ENCODE measurements at places on chromosomes 7 and 10.

- DNase-seq: peak; percentile 72
Measured at GRCh38 chr7:151051108-151051507, 2.8 kb downstream of the ASIC3 start.

GRCh38 chr7:56083150-56083785 lies 9.5 kb downstream of the PHKG1 start:
- DNase-seq: no peak

- no peak for DNase-seq
Measured at GRCh38 chr10:133403784-133404183, 9.8 kb downstream of the MTG1 start.

DNA sequence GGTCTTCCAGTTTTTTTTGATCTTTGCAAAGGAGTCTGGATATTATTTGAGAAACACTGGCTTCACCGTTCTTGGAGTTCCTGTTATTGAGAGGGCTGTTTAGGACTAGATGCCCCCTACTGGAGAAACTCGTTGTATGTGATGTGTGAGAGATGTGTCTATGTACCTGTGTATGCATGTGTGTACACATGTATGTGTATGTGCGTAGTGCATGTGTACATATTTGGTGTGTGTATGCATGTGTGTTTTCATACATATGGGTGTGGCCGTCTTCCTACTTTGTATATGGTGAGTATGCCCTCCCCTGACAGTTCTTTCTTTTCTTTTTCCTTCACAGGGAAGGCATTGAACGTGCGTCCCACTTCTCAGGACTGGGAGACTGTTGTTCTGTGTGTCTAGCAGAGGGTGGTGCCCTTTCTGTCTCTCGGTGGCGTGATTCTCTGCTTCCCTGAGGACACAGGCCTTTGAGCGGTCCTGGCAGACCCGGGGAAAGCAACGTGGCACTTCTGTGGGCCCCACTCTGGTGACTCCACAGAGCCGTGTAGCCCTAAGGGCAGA lies 3.0 kb upstream of the CALHM3 start:
- DNase-seq: peak; percentile 39

DNA sequence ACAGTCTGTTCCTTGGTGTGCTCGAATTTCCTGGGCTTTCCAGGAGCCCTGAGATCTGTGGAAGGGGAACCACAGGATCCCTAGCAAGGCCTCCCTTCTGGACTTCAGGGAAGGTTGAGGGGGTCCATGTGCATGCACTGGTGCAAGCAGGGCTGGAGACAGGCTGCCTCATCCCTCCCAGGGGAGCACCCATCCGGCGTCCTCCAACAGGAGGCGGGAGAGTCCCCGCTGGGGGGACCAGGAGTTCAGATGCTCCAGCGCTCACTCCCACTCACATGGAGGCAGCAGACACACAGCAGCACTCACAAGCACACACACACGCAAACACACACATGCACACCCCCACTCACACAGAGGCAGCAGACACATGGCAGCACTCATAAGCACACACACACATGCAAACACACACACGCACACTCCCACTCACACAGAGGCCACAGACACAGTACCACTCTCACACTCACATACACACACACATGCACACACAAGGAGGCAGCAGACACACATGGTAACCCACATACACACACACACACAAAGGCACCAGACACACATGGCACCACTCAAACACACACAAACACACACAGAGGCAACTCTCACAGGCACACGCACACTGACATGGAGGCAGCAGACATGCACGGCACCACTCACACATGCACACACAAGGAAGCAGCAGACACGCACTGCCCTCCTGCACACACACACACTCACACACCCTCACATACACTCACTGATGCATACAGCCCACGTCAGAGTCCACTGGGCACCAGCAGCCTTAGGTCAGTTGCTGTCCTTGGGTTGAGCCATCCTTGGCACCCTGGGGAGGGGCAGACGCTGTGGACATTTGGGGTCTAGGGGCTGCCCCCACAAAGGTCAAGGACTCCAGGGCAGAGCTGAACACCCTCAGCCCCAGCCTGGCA lies 247.0 kb upstream of the PPP2R2D start:
- DNase-seq: peak; percentile 12

GRCh38 chr7:20896996-20897395 lies 110.3 kb upstream of the SP8 start:
- DNase-seq: no peak

DNA sequence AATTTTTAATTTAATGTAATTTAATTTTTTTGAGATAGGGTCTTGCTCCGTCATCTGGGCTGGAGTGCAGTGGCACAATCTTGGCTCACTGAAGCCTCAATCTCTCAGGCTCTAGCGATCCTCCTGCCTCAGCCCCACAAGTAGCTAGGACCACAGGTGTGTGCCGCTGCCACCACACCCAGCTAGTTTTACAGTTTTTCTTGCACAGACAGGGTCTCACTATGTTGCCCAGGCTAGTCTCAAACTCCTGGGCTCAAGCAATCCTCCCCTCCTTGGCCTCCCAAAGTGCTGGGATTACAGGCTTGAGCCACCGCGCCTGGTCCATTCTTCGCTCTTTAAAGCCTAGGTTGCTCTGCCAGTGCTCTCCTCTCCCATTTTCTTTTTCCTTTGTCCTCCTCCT lies 12.9 kb downstream of the CALML3 start:
- no peak for DNase-seq

- DNase-seq: no peak
Measured at GRCh38 chr10:81981724-81982123, 106.7 kb downstream of the NRG3 start.

DNA sequence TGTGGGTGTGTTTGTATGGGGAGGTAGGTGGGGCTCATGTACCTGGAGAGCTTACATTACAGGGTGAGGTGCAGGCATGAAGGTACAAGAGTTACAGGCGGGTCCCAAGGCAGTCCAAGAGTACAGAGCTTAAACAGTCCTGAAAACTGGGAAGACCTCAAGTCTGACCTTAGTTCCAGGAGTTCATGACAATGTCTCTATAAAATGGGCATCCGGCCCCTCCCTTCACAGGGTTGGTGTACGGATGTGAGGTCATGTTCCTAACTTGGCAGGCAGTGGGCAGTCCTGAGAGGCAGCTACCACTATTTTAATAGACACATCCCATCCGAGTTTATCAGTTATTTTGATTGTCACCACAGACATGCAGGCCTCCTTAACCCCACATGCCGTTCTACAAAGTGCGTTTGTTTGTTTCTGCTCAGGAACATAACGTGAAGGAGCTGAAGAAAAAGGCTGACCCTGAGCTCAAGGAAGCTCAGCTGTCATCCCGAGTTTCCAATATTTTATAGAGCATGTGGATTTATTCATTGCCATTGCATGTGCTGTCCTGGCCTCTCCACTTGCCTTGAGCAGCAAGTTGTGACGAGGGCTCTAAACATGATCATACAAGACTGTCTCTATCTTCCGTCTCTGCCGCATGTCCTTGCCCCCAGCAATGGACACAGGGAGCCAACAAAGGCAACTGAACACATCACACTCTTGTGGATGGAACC lies 647.5 kb upstream of the IGFBP3 start:
- DNase-seq: no peak

DNA sequence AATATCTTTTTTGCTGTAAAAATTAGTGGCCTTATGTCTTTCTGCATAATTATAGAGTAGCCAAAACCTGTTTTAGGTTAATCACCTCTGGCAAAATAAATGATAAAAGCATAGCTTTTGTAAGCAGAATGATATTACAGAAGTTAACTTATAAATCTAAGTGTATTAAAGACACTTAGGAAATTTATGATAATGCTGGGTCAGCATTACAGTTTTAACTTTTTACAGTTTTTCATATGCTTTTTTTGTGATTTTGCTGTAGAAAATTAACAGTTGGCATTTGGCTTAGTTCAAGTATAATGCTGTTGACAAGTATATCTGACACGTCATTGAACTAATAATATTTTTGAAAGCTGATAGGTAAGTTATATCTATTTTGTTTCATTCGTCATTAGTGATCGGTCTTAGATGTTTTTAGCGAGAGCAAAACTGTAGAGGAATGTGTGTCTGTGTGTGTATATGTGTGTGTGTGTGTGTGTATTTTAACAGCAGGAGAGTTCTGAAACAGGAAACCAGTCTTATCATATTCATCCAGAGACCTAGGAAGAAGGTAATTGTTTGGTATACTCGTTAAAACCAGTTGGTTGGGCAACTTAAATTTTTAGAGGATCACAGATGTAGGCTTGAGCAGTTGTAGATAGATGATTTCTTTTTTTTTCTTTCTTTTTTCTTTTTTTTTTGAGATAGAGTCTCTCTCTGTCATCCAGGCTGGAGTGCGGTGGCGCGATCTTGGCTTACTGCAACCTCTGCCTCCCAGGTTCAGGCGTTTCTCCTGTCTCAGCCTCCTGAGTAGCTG lies 15.4 kb downstream of the PTEN start:
- DNase-seq: no peak

GRCh38 chr10:64558094-64558835 lies 1037.1 kb downstream of the REEP3 start:
- DNase-seq: no peak

DNA sequence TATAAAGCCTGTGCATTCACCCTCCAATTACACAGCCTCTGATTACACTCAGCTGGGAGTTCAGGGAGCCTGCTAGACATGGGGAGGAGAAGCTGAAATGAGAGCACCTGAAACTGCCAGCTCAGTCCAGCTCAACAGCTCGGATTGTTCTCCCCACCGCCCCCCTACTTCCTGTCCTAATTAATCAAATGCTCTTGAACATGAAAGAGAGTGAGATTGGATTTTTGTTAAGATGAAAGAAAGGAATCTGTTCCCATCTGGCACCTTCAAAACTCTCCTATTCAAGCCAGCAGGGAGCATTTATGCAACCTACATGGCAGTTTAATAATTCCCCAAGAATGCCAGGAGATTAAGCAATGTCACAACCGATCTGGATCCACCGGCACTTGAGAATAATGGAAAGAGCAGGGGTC lies 98.0 kb downstream of the NPSR1 start:
- DNase-seq: peak; percentile 65

DNA sequence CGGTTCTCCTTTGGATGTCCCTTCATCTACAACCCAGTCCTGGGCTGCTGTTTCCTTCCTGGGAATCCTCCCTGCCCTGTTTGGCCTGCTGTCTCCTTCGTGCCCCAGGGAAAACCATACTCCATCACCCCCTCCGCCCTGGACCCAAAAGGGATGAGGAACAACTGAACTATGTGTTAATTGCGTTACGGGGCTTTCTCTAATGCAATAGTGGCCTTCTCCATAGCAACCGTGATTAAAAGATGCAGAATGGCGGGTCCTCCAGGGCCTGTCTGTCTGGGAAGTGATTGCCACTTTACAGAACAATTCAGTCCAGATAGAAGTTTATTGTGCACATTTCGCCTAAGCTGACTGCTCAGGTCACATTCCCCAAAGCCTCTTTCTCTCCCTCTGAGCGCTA lies 112.0 kb upstream of the FGFR2 start:
- DNase-seq: peak; percentile 57

- DNase-seq: no peak
Measured at GRCh38 chr7:16460789-16461493, 4.6 kb downstream of the SOSTDC1 start.

DNA sequence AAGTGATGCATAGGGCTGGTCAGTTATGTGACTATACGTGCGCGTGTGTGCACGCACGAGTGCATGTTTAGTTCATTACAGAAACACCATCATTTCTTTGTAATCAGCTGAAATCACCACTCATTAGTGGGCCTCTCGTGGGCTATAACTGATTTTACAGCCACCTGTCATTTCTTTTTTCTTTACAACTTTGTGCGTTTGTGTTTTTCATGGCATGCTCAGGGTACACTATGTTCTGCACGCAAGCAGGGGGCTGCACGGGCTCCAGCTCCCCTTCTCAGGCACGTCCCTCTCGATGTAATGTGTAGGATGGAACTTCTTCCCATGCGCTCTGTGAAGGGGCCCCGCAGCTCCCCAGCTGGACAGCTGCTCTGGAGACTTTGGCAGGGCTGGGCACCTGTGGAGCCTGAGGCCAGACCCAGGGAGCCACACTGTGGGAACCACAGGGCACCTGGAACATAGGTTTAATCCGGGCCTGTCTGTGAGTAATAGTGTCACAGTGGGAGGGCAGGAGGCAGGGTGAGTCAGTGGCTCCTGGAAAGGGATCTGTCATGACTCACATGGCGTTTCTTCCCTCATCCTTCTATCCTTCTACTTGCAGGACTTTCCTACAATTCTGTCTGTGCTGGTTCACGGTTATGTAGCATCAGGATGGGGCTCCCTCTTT lies 4.9 kb downstream of the GCK start:
- peak; percentile 58 for DNase-seq

- no peak for DNase-seq
Measured at GRCh38 chr7:13151978-13152377, 464.5 kb downstream of the ARL4A start.

DNA sequence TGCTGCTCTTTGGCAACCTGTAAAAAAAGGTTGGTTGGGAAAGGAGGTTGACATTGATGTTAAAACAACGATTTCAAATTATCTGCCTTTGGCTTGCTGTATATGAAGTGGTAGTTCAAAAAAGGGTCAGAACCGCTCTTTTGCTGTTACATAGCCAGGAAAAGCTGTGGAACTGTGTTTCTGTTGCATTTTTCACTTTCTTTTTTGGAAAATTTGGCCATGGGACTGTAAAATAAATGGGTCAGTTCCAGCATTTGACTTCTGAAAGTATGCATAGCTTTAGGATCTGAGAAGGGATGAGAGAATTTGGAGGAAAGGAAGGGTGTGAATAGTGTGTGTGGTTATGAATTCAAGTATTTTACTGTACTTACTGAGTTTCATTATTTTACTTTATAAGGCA lies 7.3 kb downstream of the AUTS2 start:
- no peak for DNase-seq

DNA sequence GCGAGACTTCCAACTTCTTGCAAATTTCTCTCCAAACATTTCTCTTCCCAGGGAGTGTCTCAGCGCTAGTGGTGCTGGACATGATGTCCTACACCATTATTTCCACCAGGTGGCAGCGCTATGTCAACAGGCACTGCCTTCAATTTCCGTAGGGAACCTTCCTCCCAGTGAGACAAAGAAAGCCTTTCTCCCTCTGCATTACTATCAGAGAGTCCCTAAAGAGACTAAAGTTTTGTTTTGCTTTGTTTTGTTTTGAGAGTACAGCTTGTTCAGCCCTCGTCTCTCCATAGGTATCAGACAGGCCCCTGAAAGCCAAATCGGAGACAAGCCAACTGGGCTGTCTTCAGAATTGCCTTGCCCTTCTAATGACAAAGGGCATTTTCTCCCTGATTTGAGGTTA lies 44.2 kb upstream of the GGCT start:
- peak; percentile 80 for DNase-seq

DNA sequence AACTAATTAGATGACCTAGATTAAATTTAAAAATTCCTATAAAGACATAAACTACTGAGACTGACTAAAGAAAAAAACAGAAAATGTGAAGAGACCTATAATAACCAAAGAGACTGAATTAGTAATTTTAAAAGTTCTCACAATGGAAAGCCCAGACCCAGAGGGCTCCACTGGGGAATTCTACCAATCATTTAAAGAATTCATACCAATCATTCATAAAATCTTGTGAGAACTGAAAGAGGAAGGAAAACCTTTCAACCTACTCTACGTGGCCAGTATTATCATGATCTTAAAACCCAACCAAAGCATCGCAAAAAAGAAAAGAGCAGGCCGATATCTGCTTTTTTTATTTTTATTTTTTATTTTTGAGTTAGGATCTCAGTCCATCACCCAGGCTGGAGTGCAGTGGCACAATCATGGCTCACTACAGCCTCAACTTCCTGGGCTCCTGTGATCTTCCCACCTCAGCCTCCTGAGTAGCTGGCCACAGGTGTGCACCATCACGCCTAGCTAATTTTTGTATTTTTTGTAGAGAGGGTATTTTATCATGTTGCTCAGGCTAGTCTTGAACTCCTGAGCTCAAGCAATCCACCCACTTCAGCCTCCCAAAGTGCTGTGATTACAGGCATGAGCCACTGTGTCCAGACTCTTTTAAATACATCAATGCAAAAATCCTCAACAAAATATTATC lies 48.6 kb downstream of the DGKI start:
- no peak for DNase-seq

Measured in retina (tissue), 1 donor.